ENCODE measurements at places on chromosomes 5 and 9.

GRCh38 chr9:137163365-137163715 is 6.5 kb downstream of the LRRC26 start:
- no peak for DNase-seq

DNA sequence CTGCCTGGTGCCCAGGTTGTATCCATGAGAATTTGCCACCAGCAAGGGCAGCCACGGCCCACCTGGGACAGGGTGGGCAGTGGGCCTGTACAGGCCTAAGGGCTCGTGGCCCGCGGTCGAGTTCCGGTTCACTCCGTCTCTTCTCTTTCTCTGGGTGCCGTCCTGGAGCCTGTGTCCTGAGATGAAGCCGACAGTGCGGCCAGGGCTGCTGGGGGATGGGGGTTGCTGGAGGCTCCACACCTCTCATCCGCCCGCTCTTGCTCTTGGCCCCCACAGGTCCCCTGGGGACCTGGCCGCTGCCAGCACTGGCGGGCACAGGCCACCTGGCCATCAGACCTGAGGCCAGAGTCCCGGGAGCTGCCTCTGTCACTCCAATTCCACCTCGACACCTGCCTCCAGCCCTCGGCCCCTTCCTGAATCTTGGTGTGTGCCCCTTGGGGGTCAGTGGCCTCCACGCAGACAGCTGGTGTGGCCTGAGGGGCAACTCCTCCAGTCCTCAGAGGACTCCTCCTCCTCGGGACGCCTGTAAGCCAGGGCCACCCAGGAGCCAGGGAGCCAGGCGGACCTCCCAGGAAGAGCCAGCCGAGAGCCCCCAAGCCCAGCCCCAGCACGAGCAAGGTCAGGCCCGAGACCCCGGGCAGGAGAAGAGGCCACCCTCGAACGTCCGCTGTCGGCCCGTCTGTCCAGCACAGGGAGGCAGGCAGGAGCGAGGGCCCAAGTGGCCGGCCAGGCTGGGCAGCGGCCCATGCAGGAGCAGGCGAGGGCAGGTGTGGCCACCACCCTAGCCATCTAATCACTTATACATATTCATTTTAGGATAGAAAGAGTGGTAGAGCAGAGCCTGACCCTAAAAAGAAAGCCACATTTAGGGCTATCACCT is 5.2 kb downstream of the LRRC26 start:
- no peak for DNase-seq

GRCh38 chr9:23447944-23448343 is 378.1 kb downstream of the ELAVL2 start:
- no peak for DNase-seq

- peak; percentile 42 for DNase-seq
Measured at GRCh38 chr5:36301858-36302603, at the start of gene RANBP3L. RANBP3L (minus strand) TSS chr5:36301902; CDS start chr5:36301416, 486 bp downstream.

DNA sequence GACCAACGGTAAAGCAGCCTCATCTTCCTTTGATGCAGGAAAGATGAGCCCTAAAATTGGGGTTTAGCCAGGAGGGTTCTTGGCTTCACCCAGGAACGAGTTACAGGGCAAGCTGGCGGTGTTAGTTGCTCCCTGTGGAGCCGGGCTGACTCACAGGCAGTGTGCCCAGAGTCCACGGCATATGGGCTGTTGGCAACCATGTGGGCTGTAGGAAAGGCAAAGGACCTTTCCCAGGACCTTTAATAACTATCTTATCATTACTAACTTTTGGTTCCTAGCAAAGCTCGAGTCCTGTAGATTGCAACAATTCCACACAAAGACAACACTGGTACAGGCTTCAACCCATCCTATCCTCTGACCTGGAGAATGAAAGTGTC is 29.8 kb upstream of the CLPTM1L start:
- no peak for DNase-seq

GRCh38 chr9:16033921-16034691 is 481.3 kb downstream of the CCDC171 start:
- DNase-seq, result no peak

- DNase-seq, result no peak
Measured at GRCh38 chr5:90854169-90854568, 295.6 kb downstream of the ADGRV1 start.

DNA sequence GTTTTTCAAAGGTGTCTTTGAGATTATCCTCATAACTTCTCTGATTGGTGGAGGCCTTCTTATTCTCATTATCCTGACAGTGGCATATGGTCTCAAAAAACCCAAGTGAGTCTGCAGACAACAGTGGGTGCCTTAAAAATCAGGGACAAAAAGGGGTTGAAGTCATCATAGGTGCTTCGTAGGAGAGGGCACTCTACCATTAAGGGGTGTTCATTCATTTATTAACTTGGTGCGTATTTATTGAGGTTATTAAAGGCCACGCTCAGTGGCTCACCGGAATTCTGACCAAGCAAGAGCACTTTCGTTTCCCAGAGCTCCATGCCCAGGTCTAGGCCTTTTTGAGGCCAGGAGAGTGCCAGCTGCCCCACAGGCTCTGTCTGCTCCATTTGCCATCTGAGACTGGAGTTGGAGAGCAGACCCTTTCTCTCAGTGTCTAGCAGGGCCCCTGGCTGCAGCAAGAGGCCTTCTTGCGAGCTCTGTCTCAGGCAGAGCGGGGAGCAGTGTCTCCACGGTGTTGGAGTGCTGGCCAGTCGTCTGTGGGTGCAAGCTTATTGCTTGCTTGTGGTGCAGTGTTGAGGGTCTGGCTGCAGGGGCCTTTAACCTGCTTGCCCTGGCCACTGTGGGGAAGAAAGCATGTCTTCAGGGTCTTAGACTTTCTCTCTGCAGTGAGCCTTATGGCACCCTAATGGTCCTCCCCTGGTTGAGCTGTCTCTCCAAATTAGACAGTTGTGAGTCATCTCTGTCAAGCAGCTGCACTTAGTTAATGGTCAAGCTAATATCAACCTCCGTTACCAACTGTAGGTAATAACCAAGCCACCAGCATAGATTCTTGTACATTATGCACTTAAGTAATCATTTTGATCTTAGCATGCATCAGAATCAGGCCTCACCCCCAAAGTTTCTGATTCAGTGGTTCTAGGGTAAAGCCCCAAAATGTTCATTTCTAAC is 62.6 kb downstream of the IL31RA start:
- no peak for DNase-seq

- no peak for DNase-seq
Measured at GRCh38 chr5:114055318-114056184, 306.3 kb upstream of the KCNN2 start.

GRCh38 chr9:134215420-134215698 is 51.0 kb upstream of the RNU6ATAC start:
- no peak for DNase-seq

GRCh38 chr5:127306647-127307046 is 16.1 kb downstream of the MEGF10 start:
- DNase-seq, result no peak

- no peak for DNase-seq
Measured at GRCh38 chr9:95923794-95924193, 48.3 kb downstream of the ERCC6L2 start.

- DNase-seq, result no peak
Measured at GRCh38 chr5:140631831-140632365, 1.1 kb downstream of the CD14 start.

GRCh38 chr5:8953911-8954438 is 591.9 kb downstream of the SEMA5A start:
- DNase-seq, result no peak

- DNase-seq, result no peak
Measured at GRCh38 chr5:147874910-147875367, 3.6 kb upstream of the SCGB3A2 start.

DNA sequence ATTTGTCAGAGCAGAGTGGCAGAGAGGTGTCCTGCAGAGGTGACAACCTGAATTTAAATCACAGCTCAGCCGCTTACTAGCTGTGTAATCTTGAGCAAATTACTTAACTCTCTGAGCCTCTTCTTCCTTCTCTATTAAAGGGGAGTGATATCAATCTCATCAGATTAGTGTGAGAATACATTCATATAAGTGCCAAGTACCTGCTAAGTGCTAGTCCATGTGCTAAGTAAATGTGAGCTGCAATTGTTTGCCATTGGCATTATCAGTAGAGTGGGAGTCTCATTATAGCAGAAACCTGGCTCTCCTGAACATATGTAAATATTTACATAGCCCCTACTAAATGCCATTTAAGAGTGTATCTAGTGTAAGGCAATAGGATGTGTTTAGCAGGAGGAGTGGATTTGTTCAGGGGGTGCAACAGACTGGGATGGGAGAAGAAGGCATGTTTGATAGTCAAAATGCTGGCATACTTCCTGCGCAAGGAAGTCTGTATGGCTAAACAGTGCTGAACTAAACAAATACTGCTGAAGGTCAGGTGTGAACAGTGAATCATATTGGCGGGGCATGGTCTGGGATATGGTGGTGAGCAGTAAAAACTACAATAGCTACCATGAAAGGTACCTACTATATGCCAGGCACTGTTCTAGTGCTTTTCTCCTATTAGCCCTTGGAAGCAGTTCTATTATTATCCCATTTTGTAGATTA is 74.5 kb downstream of the F2RL2 start:
- no peak for DNase-seq

DNA sequence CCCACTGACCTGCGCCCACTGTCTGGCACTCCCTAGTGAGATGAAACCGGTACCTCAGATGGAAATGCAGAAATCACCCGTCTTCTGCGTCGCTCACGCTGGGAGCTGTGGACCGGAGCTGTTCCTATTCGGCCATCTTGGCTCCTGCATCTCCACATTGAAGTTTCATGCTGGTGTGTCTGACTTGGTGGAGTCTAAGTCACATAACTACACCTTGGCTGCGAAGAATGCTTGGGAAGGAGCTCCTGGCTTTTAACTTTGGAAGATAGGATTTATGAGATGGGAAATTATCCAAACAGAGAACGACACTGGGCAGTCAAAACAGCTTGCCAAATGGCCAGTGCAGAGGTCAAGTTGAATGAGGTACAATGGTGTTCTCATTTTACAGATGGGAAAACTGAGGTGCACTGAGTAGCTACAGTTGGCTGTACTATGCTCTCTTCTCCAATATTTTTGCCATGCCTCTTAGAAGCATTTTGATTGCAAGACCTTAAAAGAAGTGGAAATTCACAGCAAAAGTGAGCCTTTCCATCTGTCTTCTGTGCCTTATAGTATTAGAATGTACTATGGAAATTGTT is 36.7 kb downstream of the CCDC192 start:
- DNase-seq, result no peak

DNA sequence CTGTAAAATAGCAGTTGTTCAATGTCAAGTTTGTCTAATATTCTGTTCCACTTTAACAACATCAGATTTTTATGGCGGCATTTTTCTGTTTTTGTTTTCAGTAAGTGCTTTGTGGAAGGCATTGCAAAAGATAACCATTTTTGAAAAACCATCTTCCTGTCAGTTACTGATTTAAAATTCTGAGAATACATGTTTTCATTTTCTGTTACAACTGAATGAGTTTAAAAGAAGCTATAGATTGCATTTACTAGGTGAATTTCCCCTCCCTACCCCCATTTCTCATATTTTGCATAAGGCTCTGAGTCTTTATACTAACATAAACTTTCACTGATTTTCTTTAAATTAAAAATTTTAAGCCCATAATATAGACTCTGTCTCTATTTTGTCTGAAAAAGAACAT is 4.6 kb upstream of the ERAP2 start:
- DNase-seq, result no peak

DNA sequence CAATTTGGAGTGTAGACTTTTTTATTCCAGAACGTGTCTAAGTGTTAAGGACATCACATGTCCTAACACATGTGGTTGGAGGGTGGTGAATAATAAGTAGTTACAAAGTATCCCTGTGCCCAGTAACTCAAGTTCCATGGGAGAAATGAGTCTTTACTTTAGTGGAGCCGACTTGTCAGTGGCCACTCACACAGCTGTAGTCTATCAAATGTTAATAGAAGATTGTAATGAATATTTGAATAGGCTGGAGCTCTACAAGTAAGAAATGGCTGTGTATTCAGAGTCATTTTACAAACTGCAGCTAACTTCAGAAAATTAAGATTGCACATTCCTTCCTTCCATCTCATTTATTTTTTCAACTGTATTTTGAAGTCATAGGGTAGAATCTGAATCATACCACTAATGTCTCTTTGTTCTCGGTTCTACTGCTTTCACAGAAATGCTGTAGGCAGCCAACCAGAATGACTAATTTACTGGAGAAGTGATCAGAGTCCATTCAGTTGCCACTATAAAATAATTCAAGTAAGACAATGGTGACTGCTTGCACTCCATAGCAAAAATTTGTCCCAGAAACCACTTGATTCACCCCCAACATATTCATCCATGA is 394.8 kb downstream of the NR2F1-AS1 start:
- no peak for DNase-seq

DNA sequence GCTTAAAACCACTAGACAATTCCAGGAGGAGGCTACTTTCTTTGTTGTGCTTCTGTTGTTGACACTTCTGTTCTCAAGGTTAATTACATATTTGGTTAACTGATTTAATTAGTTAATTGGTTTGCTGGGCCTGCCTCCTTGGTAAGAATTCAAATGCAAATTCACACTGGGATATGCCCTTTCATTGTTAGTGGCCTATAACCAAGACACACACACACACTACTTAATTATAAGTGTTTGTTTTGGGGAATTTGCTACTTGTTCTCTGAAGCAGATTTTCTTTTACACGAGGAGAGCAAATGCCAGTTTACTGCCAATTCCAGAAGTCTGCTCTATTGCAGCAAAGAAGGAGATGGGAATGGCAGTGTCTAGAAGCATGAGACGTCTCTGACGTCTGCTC is 101.6 kb upstream of the BASP1 start:
- DNase-seq, result no peak

- no peak for DNase-seq
Measured at GRCh38 chr9:101398930-101399642, 435 bp downstream of the ZNF189 start.

DNA sequence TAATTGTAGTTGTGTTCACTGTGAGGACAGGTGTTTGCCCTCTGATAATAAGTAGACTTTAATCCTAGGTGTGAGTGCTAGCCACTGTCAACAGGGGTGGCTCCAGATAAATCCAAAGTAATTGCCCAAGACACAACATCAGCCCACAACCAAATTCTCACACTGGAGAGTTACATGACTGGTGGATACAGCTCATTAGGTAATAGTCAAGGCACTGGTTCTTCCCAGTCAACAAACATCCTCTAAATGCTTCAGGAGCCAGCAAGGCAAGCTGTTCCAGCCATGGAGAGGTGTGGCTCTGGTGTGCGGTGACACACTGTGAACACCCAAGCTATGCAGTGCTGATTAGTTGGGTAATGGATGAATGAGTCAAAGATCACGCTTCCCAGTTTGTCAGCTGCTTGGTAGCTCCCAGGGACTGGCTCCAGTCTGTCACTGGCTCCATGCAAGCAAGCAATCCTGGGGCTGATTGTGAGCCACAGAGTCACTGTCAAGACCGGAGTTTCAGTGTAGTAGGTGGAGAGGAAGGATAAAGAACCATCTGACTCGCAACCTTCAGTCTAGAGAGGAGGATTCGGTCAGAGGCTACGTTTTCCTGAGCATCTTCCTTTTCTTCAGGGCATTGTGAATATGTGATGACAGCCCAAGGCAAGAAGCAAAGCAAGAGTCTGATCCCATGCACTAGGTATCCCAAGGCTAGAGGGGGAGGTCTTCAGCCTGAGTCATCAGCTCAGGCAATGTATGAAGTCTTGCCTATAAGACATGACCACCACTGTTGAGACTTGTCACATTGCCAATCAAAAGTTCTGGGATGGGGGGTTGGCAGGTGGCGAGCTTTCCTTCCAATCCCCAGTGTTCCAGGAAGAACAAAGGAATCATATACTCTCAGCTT is 63.1 kb downstream of the UGCG start:
- DNase-seq, result no peak
